Left lung (tissue), 14 donors: ENCODE measurements at places on chromosomes 11 and 22. TPM values are rescaled to one million over a fixed set of nuclear protein-coding genes. Genes with fewer than 3 reads are reported as not detected.

The CARD18 gene
- not detected for total RNA-seq

The MYO7A gene
- total RNA-seq, result 13.5 TPM

DNA sequence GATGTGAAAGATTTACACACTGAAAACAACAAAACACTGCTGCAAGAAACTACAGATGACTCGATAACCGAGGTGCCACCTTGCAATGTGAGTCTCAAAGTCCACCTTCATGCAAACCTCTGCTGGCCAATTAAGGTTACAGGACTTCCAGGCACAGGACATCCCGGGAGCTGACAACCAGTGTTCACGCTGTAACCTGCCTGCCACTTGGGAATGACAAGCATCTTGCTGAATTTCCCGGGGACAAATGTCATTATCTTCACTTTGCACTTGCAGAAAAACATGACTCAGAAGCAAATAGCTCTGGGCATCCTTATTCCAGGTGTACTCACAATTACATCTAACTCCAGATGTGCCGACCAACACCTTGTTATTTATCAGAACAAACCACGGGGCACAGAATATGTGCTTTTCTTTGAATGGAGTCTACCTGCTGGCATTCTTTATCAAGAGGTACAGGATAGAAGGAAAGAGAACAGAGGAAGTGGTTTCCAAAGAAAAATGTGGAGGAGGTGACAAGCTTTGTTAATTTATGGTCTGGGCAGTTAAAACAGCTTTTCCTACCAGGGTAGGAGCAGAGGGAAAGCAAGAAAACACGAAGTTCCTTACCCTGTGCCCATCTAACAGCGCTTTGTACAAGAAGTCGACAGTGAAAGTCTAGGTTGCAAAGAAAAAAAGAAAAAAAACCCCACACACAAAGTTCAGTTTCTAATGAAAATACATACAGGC, 72.3 kb downstream of the SHANK2 start:
- DNase-seq, result no peak

DNA sequence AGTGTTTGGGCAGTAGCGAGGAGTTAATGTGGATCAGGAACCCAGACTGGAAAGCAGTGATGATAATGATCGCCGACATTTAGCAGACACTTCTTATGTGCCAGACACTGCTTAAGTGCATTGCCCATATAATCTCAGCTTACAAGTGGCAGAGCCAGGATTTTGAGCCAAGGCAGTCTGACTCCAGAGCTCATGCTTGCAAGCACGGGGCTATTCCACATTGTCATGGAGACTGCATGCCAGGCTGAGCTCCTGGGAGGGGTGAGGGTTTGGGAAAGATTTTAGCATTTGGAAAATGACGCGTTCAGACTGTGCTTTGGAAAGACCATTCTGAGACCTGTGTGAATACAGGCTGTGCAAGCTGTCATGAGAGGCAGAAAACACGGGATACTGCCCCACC, 302.7 kb downstream of the DDX10 start:
- DNase-seq, result no peak

DNA sequence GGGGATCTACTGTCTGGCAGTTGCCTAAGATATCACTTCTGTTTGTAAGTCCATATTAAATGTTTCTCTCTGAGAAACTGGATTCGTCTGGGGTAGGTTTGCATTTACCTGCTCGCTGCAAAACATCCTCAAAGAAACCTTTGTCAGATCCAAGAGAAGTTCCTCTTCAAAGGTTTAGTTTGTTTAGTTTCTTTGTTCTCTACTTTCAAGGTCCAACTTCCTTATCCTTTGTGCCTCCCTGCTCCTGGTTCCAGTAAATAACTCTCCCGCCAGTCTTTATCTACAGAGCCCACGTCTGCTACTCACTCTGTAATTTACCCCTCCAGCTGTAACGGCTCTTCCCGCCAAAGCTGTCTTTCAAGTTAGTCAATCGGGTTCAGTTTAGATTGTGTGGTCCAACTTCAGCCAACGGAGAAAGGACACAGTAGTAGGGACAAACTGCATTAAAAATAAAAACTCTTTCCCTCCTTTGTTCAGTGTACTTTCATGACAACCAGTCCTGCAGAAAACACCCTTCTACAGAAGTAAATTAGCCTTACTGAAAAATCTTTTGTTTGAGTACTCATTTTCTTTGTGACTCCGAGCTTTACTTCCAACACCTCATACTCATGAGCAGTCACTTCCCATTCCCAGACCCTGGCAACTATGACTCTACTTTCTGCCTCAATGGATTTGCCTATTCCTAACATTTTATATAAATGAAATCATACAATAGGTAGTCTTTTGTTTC, 41.0 kb downstream of the TMPRSS5 start:
- DNase-seq, result no peak

DNA sequence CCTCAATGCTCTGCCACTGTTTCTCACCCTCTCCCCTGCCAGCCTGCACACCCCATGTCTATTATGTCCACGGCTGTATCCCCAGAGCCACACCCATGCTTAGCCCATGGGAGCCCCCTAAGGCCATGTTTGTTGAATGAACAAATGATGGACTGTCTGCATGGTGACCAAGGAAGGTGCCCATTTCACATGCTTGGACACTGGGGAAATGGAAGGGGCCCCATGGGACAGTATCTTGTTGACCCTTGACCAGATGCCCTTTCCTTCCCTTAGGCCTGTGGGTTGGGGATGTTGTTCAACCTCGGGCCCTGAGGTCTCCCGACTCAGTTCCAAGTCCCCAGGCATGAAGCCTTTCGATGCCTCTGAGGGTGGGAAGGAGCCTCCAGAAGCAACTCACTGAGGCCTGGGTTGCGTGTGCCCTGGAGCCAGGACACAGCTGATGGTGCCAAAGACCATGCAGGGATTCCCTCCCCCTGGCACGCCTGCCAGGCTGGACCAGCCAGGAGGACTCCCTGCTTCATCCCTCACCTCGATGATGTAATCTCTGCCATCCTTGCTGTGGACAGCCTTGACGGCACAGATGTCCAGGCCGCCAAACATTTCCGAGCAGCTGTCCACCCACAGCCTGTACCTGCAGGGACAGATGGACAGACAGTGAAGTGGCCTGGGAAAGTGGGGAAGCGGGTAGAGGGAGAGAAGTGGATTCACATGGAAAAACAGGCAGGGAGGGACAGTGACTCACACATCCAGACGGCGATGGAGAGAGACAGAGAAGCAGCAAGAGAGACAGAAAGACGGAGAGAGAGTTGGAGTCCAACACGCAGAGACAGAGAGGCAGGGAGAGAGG, 58.9 kb downstream of the FBXO7 start:
- DNase-seq, result no peak

- no peak for DNase-seq
Measured at GRCh38 chr22:30627471-30627870, 8.1 kb upstream of the SLC35E4 start.

DNA sequence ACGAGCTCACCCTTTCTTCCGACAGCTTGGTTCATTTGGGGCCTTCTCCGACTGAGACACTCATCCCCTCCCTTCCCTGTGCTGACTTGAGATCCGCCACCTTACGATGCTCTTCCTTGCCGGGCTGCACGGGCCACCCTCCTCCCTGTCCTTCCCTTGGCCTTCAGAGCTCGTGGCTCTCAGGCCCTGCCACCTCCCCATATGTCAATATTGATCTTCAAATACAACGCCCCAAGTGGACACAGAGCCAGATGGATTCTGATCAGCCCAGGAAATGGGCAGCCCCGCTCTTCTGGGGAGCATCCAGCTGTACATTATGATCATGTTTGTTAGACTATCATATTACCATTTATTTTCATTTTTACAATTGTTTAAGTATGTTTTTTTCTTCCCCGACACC, 812.8 kb downstream of the TBC1D22A start:
- no peak for DNase-seq

GRCh38 chr11:11659567-11660362, 38.0 kb upstream of the GALNT18 start:
- DNase-seq, result no peak

- no peak for DNase-seq
Measured at GRCh38 chr11:58392746-58393145, 13.9 kb downstream of the OR5B3 start.

- no peak for DNase-seq
Measured at GRCh38 chr11:71446942-71447688, 1.1 kb downstream of the DHCR7 start.

DNA sequence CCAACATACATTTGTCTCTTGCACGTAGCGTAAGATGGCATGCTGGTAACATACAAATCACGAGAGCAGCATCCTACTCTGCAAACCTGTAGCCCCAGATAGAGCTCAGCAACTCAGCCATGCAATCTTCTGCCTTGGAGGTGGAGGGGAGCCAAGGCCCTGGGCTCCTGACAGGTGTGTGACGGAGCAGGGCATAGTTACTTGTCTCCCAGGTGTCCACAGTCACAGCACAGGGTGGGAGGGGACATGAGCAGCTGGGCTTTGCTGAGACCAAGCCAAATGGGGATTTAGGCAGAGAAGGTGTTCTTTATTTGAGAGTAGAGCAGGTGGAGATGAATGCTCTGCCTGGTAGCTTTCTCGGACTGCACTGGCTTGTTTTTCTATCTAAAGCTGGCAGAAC, 111.7 kb downstream of the TEAD1 start:
- no peak for DNase-seq
